ENCODE measurements at places on chromosomes 1 and 21. TPM values are rescaled to one million over a fixed set of nuclear protein-coding genes. Genes with fewer than 3 reads are reported as not detected.

OR2T27 gene
- 0.48 TPM for total RNA-seq

STUM gene
- not detected for total RNA-seq

SLC19A1 gene
- 49.7 TPM for total RNA-seq

SPRR1B gene
- not detected for total RNA-seq

LRRC3 gene
- 0.31 TPM for total RNA-seq

- no peaks in the 10 kb centered on the region for H3K36me3 ChIP-seq
- no peak overlapping the region for H3K27ac ChIP-seq
- no peaks in the 10 kb centered on the region for H3K4me1 ChIP-seq
- H3K4me3 ChIP-seq = no peak overlapping the region
- DNase-seq = no peak
These were observed 81.8 kb downstream of the KIF1B start for GRCh38 chr1:10292188-10292587.

DNA sequence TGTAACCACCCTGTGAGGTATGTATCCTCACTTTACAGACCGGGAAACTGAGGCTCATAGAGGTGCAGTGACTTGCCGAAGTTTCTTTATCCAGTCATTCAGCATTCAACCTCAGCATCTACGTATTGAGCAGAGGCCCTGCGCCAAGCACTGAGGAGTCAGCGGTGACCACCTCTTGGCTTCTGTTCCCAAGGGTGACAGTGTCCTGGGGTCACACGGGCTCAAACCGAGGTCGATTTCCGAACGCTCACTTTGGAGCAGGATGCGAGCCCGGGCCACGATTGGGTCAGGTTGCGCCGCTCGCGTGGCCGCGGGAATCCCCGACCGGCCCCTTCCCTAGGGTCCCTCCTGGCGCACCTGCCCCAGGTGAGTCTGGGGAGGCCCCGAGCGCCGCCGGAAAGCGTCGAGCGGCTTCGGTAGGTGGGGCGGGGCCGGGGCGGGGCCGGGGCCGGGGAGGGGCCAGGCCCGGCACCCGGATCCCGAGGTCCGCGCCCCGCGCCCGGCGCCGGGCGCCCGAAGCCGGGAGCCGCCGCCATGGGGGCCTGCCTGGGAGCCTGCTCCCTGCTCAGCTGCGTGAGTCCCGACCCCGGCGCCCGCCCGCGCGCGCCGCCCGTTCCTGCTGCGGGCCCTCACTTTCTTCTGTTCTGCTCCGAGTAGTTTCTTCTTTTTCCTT lies at the start of gene SERINC2:
TSS of gene SERINC2 (plus strand) at position 482 of the 673 bp plus-strand sequence. CDS start at position 535, 53 bp downstream.
- H3K36me3 ChIP-seq = no peaks in the 10 kb centered on the region
- H3K4me1 ChIP-seq = peaks cover 5% of the 10 kb centered on the region

DNA sequence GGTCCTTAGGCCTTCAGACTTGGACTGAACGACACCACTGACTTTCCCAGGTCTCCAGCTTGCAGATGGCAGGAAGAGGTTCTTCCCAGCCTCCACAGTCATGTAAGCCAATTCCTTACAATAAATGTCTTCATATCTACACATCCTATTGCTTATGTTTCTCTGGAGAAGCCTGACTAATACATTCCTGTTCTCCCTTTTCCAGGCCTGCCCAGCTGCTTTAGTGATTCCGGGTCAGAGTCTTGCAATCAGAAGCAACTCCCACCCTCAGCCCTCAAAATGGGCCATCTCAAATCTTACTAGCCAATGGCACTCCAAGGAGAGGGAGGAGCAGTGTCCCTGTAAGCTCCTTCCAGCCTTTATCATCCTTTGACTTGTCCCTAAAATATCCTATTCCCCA lies 16.4 kb upstream of the CPT2 start:
- DNase-seq = no peak
- no peak overlapping the region for H3K27ac ChIP-seq
- H3K27me3 ChIP-seq = no peaks in the 10 kb centered on the region
- H3K4me3 ChIP-seq = no peak overlapping the region

DNA sequence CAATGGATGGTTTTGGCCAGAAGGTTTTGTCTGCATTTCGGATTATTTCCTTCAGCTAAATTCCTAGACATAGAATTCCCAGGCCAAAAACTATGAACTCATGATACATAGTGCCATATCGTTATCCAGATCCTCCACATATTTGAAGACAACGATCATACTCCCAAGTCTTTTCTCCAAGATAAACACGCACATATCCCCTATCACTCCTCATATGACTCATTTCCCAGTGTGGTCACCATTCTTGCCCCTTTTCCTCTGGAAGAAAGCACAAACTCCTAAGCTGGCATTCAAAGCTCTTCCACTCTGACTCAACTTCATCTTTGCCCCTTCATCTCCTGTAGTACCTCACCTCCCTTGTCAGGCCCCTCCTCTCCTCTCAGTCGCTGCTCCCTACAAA lies 277.6 kb downstream of the PLPP3 start:
- DNase-seq = no peak
- no peaks in the 10 kb centered on the region for H3K27me3 ChIP-seq
- H3K36me3 ChIP-seq = no peaks in the 10 kb centered on the region
- H3K27ac ChIP-seq = no peak overlapping the region

- no peaks in the 10 kb centered on the region for H3K27me3 ChIP-seq
- no peak overlapping the region for H3K27ac ChIP-seq
- DNase-seq = no peak
- no peaks in the 10 kb centered on the region for H3K36me3 ChIP-seq
- no peaks in the 10 kb centered on the region for H3K4me1 ChIP-seq
These were observed 130.7 kb downstream of the FAM78B start for GRCh38 chr1:166036092-166036491.

DNA sequence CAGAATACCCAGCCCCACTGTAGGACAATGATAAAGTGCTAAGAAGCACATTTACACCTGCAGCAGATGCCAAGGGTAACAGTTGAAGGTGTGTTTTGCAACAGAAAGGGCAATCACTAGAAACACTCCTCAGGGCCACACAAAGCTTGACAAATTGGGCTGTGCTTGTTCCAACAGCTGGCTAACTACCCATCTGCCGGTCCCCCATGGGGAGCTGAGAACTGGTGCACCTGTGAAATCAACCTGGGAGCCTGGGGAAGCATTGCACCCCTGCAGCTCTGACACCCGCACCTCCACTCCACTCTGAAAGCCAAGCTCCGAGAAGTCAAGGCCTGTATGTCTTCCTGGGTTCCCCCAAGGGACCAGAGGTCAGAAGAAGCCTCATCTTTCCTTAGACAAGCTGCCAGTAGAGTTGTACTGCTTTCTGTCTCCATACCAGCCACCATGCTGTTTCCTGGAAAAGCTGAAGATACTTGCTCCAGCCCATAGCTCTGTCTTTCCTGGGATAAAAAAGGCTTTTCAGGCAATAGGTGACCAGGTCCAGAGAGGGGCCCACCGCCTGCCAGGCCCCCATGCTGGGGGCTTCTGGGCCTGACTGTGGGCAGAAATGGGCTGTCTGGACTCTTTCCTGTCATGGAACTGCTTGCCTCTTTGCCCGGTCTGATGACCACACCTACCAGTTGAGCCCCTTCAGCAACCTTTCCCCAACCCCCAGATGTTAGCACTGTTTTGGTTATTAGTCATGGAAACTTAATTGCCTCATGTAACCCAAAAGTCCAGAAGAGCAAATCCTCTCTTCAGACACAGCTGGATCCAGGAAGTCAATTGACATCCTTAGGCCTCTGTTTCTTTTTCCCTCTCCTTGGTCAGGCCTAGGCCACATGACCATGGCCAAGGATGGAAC lies 93.6 kb downstream of the KIF14 start:
- no peaks in the 10 kb centered on the region for H3K36me3 ChIP-seq
- H3K27me3 ChIP-seq = no peaks in the 10 kb centered on the region
- H3K27ac ChIP-seq = no peak overlapping the region
- no peak overlapping the region for H3K4me3 ChIP-seq
- no peak for DNase-seq

DNA sequence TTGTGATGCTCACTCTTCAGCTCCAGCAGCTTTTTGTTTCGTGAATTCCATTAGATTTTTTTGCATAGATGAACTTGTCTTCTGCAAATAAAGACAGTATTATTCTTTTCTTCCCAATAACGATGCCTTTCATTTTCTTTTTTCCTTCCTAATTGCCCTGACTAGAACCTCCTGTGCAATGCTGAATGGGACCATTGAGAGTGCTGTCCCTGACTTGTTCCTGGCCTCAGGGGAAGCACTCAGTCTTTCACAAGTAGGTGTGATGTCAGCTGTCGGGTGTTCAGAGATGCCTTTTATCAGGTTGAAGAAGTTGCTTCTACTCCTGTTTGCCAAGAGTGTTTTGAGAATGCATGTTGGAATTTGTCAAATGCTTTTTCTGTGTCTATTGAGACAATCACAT lies 64.3 kb upstream of the ADARB1 start:
- H3K4me1 ChIP-seq = no peaks in the 10 kb centered on the region
- peaks cover 3% of the 10 kb centered on the region for H3K27me3 ChIP-seq
- no peak overlapping the region for H3K4me3 ChIP-seq

GRCh38 chr21:28885853-28886177 lies 106.9 kb downstream of the LTN1 start:
- H3K4me1 ChIP-seq = no peaks in the 10 kb centered on the region
- H3K27me3 ChIP-seq = no peaks in the 10 kb centered on the region
- no peak for DNase-seq
- H3K27ac ChIP-seq = no peak overlapping the region

GRCh38 chr1:246989901-246990300 lies 18.0 kb downstream of the ZNF695 start:
- no peaks in the 10 kb centered on the region for H3K4me1 ChIP-seq
- no peaks in the 10 kb centered on the region for H3K27me3 ChIP-seq
- no peak overlapping the region for H3K27ac ChIP-seq

GRCh38 chr1:22237433-22238093 lies 94.7 kb upstream of the WNT4 start:
- no peaks in the 10 kb centered on the region for H3K36me3 ChIP-seq
- no peaks in the 10 kb centered on the region for H3K4me1 ChIP-seq
- no peak overlapping the region for H3K27ac ChIP-seq
- DNase-seq = no peak
